ENCODE measurements at places on chromosomes 12 and 14.
A peak's percentile ranks its signal among the peaks of the same experiment; 100 is the strongest.

- DNase-seq = peak; percentile 72
Measured at GRCh38 chr14:105093431-105094192, 28.4 kb upstream of the GPR132 start.

GRCh38 chr12:111706145-111706544 lies 20.3 kb downstream of the ACAD10 start:
- no peak for DNase-seq

GRCh38 chr12:132105467-132105866 lies 38.7 kb downstream of the DDX51 start:
- no peak for DNase-seq

DNA sequence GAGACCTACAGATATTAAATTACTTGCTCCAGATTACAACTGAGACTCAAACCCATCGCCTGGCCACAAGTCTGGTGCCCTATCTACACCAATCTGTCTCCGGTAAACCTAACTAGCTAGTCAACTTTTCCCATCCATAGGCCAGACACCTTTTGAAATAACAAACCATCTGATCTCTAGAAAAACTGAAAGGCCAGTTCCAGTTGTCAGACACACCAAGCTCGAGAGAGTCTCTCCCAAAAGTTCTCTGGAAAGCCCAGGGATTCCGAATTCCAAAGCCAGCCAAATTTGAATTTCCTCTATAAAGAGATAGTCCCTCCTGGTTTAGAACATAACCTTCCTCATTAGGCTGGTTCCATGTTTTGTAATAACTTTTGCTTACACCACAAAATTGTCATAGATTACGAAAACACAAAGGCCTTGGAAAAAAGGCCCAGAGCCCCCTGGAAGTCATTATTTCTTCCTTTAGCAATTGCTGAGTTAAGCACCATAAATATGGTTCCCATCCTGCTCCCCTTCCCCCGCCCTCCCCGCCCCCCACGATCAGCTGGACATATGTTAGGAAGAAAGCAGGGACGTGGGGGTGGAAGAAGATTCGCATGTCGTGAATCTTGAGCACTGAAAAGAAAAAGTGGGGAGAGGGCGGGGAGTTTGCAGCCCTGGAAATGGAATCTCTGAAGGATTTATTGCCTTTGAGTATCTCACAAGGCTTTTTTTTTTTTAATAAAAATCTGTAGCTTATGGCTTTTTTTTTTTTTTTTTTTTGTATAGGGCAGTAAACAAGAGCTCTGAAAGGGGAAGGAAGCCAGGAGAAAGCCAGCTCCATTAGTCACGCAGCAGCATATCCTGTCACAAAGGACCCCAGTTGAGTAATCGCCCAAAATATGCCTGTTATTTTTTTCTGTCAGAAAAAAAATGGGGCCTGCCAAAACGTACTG lies 110.4 kb downstream of the ZFP36L1 start:
- DNase-seq = no peak

DNA sequence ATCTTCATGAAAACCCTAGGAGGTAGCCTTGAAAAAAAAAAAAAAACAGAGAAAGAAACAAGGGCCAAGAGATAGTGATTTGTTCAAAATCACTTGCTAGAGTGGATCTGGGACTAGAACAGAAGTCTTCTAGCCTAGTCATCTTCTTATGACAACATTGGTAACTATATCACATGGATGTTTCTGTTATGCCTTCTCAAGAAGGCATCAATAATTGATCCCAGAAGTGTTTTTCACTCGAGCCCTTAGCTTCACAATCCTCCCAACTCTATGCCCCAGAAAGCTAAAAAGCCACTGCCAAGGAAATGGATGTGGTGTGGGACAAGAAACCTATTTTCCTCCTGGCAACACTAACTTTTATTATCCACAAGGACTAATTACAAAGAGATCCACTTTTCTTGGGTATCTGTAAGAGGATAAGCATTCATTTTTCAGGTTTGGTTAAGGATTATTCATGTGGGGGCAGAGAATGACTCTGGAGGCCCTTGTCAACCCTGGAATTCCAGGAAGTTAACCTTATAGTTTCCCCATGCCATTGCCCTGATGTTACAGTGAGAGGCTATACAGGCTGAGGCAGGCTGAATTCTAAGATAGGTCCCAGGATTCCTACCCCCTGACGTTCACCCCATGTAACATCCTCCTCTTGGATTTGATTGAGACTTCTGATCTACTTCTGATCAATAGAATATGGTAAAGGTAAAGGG lies 67.7 kb upstream of the CPM start:
- DNase-seq = no peak

GRCh38 chr12:41211448-41211847 lies 23.3 kb downstream of the PDZRN4 start:
- no peak for DNase-seq

DNA sequence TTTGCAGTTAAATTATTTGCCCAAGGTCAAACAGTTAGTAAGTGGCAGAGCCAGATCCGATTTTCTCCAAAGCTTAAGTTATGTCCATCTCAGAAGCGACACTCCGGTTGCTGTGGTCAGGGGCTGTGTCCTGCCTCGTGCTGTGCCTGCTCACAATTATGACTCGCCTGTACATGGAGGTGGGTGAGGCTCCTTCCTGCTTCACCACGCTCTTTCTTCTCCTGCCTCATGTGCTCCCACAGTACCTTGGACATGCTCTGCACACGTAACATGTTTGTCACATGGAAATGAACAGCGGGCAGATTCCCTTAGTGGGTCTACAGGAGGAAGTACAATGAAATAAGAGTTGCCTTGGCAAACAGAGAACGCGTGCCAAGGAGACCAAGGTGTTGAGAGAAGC lies 62.2 kb upstream of the CCND2 start:
- DNase-seq = no peak

GRCh38 chr14:86613126-86613525 lies 1083.2 kb downstream of the FLRT2 start:
- no peak for DNase-seq

DNA sequence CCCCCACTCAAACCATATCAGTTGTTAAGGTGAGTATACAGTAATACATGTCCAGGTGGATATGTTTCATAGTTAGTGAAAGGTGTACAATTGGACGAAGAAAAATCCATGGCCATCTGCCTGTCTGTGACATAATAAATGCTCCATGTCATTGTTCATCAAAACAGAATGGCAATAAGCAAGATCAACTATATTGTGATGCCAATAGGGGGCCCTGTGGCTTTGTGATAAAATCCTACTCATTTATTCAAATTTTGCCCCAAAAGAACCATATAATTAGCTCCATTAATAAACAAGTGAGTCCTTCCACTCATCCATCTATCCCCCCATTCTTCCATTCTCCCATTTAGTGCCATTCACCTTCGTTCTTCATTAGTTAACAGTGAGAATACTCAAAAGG lies 102.0 kb downstream of the MGST1 start:
- no peak for DNase-seq

GRCh38 chr12:118714051-118714460 lies 267.3 kb upstream of the SRRM4 start:
- peak; percentile 44 for DNase-seq

DNA sequence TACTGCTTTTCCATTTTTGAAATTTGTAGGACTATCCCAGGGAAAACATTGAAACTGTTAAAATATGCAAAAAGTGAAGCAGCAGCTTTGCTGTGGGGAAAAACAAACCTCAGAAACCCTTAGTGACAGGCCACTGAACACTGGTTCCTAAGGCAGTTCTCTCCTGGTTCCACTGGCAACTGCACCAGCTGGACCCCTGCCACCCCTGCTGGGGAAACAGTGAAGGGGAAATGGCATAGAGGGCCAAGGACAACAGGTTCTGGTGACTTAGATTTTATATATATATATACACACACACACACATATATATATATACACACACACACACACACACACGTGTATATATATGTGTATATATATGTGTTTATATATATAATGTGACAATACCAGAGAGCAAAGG lies 16.2 kb upstream of the KRT7 start:
- peak; percentile 52 for DNase-seq

- no peak for DNase-seq
Measured at GRCh38 chr12:56994231-56994746, 12.1 kb downstream of the ZBTB39 start.

DNA sequence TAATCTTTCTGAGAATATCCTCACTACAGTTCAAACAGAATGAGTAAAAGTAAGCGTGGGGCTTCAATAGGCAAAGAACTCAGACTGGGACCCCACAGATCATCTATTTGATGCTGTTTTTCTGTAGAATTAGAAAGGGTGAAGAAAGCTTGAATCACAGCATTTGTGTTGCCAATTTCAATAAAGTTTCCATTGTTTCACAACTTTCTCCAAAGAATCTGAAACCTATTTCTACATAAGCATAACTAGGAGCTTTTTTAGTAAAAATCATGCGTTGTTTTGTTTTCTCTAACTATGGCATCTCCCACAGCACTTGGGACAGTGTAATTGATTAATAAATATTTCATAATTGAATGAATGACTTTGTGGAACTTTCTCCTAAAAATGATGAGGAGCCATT lies 16.7 kb upstream of the NEDD1 start:
- DNase-seq = no peak

- DNase-seq = no peak
Measured at GRCh38 chr12:21604245-21605101, at the start of gene GYS2. GYS2 (minus strand) TSS chr12:21604847; CDS start chr12:21604592, 255 bp downstream.

GRCh38 chr12:122527478-122527944 lies 462 bp downstream of the KNTC1 start:
- no peak for DNase-seq

GRCh38 chr14:91866061-91866460 lies 1.3 kb downstream of the TC2N start:
- DNase-seq = no peak

- DNase-seq = no peak
Measured at GRCh38 chr14:21299562-21300130, 19.8 kb downstream of the RPGRIP1 start.

GRCh38 chr14:99774556-99775307 lies 18.5 kb upstream of the EML1 start:
- peak; percentile 61 for DNase-seq

DNA sequence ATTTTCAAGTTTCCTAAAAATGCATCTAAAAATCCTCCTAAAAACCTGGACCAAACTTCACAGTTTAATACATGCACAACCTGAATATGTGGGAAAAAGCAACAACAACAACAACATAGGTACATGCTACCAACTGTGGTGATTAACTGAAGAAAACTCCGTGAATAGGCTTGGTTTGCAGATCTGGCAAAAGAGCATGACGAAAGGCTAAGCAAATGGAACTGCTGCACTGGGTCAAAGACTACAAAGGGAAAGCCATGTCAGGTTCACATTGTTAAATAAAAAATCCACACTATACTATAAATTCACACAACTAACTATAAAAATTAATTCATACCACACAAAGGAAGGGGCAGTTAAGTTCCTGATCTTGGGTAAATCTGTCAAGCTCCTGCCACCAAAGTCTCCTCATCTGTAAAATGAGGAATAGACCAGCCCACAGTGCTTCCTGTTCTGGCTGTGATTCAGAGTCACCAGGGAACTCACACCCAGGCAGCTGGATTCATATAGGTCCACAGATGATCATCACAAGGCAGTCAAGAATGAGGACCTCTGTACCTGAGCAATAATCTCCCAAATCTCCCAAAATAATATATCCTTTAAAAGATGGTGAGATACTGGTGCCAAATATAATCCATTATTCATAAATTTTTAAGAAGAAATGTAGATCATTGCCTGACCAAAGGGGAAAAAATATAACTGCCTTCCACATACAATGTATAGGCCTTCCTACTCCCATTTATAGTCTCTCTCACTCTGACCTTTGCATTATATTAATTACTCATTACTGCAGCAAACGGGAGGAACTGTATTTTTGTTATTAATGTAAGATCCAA lies 7.0 kb downstream of the CORO1C start:
- no peak for DNase-seq

DNA sequence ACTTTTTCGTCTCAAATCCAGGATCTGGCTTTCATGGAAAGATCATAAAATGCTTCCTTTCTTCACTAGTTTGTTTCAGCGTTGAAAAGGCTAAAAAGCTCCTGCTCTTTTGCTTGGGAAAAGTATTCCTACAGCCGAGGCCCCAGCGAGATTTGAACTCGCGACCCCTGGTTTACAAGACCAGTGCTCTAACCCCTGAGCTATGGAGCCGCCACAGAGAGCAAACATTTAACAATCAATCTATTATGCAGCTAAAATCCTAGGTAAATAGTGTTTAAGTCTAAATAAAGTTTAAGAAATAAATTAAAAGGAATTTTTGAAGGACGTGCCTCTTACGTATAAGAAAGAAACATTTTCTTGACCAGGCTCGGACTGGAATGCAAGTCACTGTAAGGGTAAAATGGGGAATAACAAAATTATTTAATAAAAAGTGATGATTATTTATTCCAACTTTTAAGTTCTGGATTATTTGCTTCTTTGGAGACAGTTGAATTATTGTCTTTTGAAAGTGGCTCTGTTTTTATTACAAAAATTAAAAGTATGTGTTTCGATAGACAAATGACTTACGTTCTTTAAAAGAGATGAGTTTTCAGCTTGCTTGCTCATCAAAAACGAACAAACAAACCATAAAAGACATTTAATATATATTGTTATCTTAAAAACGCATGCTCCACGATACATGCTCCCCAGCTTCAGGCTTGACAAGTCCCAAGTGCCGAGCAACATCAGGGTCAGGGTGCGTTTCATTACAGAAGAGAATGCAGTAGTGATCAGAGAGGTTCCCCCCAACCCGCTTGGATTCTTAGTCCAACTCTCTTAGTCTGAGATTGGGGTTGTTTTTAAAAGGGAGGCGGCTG lies 10.2 kb downstream of the OR6S1 start:
- peak; percentile 70 for DNase-seq

DNA sequence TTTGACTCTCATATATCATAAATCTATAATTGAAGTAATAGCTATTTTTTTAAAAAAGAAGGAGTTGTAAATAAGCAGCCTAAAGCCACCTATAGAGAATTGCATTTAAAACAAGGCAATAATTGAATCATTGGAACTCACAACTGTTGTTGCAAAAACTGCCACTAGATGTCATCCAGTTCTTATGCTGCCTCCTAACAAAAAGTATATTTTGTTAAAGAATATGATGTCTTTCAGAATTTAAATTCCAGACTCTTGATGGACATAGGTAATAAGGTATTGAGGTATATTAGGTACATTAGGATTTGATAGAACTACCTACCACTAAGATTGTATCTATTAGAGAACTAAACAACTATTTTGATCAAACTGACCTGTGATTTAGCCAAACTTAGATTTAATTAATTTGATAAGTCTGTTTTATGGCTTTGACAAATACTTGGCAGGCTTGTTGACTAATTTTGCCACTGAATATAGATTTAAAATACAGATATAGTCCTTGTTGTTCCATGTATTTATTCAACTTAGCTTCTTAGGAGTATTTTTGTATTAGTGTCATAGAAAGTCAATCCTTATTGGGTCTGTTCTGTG lies 401.4 kb downstream of the RPL10L start:
- DNase-seq = no peak

DNA sequence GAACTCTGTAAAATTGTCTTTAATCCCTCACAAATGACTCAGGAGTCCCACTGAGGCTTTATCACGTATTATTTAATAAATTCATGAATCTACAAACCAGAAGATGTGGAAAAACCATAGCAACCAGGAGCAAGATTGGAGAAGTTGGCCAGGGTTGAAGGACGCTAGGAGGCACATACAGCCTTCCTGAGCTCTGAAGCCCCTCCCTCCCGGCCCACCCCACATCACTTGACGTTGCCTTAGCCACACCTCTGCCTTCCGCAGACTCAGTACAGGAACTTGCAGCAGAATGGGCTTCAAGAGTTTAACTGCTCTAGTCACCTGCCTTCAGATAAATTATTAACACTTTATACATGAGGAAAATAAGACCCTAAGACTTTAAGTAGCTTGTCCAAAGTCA lies 33.9 kb downstream of the SLC35F4 start:
- DNase-seq = no peak
